ENCODE measurements at places on chromosomes 11 and 22.

GRCh38 chr22:20494978-20495860, at the start of gene KLHL22:
TSS of gene KLHL22 (minus strand) at chr22:20495795. CDS start at chr22:20489211, 6,584 bp downstream.
- DNase-seq: peak; percentile 52

- no peak for DNase-seq
Observed at GRCh38 chr11:117431436-117431835, 103.8 kb downstream of the CEP164 start.

- DNase-seq: no peak
Observed at GRCh38 chr11:125094731-125095130, 16.7 kb downstream of the TMEM218 start.

GRCh38 chr11:17528906-17529843, 15.0 kb downstream of the USH1C start:
- no peak for DNase-seq
